NCI-H1417 treated with DMSO at 0.1 percent for 48 hours (cell line): ENCODE measurements at places on chromosomes 5 and 9.

DNA sequence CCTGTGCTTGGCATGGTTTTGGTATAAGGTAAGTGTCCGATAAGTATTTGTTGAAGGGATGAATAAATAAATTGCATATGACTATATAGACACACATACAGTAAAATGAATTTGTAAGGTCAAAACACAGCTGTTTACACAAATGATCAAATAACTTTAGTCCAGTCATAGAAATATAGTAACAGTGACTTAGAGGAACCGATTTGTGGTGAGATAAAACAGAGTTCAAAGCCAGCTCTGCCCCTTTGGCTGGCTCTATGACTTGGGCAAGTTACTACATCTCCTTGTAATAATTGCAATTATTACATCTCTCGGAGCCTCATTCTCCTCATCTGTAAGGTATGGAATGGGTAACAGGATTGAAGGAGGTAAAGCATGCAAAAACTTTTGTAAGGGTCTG lies 384.0 kb downstream of the PLK2 start:
- no peak for DNase-seq

DNA sequence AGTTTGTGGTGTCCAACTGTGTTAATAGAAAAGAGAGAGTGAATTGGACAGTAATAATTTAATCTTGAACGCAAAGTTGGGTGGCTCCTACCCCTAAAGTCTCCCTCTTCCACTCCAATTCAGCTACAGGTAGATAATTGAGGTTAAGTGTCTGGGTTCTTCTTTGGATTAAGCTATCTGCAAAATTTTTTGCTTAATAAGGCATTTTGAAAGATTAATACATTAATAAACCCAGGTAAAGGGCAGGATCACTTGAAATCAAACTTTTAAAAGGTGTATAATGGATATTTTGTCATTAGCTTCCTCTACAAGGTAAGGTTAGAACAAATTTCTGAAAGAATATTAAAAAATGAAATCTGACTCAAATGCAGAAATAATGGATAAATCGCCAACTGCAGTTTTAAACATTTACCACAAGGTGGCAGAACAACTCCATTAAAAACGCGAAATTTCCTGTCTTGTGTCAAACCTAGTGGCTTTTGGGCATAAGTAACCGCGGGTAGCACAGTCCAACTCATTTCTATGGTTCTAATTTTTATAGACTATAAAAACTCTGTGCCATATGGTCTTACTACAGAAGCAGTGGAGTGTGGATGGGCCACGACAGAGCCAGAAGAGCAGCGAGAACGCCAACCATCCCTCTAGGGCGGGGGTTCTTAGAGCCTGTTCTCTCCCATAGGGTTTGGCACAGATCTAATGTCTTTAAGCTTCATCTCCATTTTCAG lies 276.5 kb downstream of the ARHGEF28 start:
- peak; percentile 6 for DNase-seq

- DNase-seq = no peak
Observed at GRCh38 chr9:127714020-127714750, 1.3 kb downstream of the PTRH1 start.

DNA sequence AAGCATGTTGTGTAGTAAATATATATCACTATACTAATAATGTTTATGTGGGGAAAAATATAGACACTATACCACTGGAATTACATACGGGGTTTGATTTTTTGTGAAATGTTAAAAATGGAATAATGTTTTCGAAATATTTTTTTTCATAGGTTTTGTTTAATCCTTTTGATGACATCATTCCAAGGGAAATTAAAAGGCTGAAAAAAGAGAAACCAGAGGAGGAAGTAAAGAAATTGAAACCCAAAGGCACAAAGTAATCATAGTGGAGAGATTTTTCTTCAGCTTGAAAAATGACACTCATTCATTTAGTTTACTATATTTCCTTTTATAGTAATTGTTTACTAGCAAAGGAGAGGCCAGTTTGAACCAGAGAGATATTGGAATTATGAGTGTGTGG lies 17.6 kb downstream of the CWC27 start:
- DNase-seq = no peak

DNA sequence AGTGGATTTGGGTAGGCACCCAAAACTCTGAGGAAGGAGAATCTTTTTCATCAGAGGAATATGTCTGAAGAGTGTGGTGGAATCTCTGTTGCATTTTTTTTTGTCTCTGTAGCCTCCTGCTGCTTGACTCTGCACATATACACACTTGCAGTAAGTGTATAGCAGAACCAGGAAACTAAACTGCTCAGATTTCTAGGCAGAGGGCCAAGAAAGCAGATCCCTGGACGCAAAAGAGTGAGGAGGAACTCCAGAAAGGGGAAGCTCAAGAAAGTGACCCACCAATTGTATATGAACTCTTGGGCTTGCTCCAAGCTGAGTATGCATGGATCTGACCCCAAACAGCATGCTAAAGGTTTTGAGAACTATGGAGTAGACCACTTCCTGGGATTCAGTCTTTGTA lies 181.8 kb downstream of the GADD45G start:
- no peak for DNase-seq

- DNase-seq = no peak
Observed at GRCh38 chr9:14307989-14308852, 5.7 kb downstream of the NFIB start.

DNA sequence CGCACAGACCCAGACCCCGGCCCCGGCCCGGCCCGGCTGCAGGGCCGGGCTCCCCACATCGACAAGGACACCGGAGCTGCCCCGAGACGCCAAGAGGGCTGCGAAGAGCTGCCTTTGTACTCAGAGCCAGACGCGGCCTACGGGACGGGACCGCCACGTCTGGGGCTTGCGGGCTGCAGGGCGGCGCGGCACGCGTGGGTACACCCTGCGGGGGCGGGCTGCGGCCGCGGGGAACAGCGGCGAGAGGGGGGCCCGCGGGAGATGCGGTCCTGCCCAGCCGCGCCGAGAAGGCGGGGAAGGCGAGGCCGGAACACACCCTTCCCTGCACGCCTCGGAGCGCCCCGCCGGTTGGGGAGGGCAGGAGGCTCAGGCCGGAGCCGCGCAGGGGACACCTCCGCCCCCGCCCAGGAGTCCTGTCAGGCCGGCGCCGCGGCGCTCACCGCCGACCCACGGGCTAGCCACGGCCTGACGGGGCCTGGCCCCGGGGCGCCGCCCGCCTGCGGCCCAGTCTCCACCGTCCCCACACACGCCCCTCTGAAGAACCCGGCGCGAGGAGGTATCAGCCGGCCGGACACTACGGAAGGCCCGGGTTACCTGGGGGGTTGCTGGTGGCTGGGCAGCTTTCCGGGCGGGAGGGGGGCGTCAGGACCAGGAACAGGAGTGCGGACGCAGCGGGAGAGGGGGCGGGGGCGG lies 478 bp downstream of the RAB14 start:
- DNase-seq = no peak

GRCh38 chr5:163574472-163575440 lies 69.3 kb downstream of the MAT2B start:
- no peak for DNase-seq

DNA sequence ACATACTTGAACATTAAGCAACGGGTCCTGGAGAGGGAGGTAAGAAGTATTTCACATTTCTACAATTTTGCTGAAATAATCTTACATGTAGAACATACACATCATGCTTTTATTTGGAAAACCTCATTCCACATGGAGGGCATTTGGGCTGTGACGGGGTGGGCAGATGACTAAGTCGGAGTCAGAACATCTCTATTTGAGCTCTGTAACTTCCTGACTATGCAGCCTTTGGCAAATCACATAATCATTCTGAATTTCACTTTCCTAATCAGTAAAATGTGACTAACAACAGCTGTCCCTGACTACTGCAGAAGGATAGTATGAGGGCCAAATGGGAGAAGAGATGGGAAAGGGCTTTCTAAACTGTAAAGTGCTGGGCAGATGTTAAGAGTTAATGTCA lies 17.1 kb upstream of the IL6ST start:
- no peak for DNase-seq

GRCh38 chr5:159855476-159856191 lies 60.6 kb upstream of the ADRA1B start:
- DNase-seq = no peak

- no peak for DNase-seq
Observed at GRCh38 chr9:124306098-124306735, 48.5 kb downstream of the NEK6 start.

DNA sequence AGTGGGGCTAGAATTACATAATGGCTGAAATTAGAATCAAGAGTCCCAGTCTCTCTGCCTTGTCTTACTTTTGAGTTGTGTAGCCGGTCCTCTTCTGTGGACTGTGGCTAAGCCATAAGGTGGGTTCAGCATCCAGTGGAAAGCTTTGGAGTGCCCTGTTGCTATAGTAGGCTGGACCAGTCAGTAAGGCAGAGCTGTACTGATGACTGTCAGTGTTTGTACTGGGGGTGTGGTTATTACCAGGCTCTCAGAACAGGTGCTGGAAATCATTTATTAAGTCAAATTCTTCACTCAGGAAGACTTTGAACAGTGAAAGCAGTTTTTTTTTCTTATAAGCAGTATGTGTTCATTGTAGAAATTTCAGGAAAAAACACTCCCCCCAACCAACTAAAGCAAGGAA lies 129.4 kb downstream of the ZSWIM6 start:
- no peak for DNase-seq

GRCh38 chr5:23103566-23103965 lies 250.4 kb upstream of the CDH12 start:
- DNase-seq = no peak

DNA sequence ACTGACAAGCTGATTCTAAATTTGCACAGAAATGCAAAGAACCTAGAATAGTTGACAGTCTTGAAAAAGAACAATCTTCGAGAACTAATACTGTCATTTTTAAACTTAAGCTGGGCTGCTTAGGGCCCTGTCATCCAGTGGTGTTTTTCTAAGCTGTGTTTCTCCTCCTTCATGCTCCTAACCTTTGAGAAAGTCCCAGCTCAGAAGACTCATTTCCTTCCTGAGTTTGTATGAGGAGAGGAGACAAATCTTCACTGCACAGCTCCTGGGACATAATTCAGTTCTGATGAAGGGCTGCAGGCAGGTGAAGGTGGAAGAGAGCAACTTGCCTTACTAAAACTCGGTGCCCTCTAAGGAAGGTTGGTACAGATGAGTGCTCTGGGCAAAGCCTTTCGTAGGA lies 109.5 kb upstream of the ANKRD55 start:
- no peak for DNase-seq

DNA sequence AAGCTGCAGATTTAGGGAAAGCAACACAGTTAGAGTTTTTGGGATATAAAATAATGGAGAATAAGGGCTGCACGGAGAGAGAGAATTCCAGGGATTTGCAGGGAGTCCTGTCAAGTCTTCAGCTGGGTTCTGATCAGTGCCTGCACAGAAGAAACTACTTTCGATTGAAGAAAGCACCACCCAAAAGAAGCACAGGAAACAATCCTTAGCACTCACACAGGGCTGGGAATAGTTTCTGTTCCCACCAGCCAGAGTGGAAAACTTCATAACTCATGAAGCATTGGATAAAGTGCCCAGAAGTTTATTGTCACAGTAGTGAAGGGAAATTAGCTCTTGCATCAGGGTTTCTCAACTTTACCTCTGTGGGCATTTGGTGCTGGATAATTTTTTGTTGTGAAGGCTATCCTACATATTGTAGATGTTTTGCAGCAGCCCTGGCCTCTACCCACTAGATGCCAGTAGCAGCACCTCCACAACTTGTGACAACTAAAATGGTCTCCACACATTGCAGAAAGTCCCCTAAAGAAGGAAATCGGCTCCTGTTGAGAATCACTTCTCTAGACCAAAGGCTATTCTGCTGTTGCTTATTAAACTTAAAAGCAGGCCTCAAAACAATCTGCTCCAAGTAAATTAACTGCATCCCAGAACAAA lies 71.0 kb upstream of the FAM120A start:
- no peak for DNase-seq

GRCh38 chr5:82334085-82334692 lies 56.0 kb upstream of the RPS23 start:
- DNase-seq = no peak

- DNase-seq = no peak
Observed at GRCh38 chr9:121937240-121937639, 155.9 kb downstream of the TTLL11 start.

GRCh38 chr5:58775701-58776262 lies 192.9 kb downstream of the RAB3C start:
- DNase-seq = no peak

DNA sequence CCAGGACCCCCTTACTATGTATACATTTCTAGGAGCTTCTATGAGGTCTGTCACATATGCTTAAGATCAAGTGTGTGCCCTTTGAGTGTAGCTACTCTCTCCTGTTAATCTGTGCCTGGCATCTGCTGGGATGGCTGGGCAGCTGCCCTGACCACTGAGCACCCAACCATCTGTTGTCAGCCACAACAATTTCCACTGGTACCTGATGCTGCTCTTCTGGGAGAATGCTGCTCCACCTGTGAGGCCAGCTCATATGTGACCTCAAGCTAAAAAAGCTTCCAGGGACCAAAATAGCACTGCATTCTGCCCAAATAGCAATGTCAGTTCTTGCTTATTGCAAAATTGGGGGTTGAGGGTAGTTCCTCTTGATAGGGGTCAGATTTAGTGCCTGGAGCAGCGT lies 595.6 kb downstream of the RAB3C start:
- no peak for DNase-seq

DNA sequence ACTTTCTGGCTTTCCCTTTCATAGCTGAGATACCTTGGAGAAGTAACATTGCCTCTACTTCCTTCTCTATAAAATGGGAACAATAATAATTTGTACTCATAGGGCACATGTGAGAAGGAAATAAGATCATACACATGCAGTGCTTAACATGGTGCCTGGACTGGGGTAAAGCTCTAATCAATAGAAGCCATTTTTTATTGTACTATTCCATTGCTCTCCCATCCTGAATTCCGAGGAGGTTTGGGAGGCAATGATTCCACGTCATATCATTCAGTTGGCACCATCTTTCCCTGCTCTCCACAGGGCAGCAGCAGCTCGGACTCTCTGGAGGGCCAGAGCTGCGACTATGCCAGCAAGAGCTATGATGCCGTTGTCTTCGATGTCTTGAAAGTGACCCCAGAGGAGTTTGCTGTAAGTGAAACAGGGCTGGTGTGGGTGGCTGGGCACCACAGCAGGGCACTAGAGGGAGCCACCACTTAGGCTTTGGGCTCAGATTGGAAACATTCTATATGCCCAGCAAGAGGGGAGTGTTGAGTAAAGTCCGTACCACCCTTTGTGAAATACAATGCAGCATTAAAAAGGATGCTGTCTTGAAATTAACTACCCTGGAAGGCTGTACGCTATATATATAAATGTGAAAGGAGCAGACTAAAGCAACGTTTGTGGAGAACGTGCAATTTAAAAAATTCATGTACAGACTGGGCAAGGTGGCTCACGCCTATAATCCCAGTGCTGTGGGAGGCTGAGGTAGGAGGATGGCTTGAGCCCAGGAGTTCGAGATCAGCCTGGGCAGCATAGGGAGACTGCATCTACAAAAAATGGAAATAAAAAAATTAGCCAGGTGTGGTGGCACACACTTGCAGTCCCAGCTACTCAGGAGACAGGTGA lies 51.2 kb downstream of the RALGPS1 start:
- DNase-seq = no peak
